Anterior cingulate cortex (tissue), 58 donors: ENCODE measurements at places on chromosomes 7 and 10.

- no peak for DNase-seq
Observed at GRCh38 chr7:12761111-12761510, 73.7 kb downstream of the ARL4A start.

- no peak for DNase-seq
Observed at GRCh38 chr7:96320442-96320841, 1.5 kb downstream of the SLC25A13 start.

- no peak for DNase-seq
Observed at GRCh38 chr10:64753516-64753915, 1232.3 kb downstream of the REEP3 start.

- DNase-seq = peak; percentile 29
Observed at GRCh38 chr10:6239213-6239991, 36.7 kb downstream of the PFKFB3 start.

GRCh38 chr7:91407942-91408341 lies 143.7 kb downstream of the FZD1 start:
- DNase-seq = no peak

- DNase-seq = no peak
Observed at GRCh38 chr7:69840248-69840647, 242.0 kb downstream of the AUTS2 start.
